AG09319 (cell line): ENCODE measurements at places on chromosomes 3 and 15.

GRCh38 chr15:49847423-49848281, 226.8 kb downstream of the DTWD1 start:
- no peak for DNase-seq

DNA sequence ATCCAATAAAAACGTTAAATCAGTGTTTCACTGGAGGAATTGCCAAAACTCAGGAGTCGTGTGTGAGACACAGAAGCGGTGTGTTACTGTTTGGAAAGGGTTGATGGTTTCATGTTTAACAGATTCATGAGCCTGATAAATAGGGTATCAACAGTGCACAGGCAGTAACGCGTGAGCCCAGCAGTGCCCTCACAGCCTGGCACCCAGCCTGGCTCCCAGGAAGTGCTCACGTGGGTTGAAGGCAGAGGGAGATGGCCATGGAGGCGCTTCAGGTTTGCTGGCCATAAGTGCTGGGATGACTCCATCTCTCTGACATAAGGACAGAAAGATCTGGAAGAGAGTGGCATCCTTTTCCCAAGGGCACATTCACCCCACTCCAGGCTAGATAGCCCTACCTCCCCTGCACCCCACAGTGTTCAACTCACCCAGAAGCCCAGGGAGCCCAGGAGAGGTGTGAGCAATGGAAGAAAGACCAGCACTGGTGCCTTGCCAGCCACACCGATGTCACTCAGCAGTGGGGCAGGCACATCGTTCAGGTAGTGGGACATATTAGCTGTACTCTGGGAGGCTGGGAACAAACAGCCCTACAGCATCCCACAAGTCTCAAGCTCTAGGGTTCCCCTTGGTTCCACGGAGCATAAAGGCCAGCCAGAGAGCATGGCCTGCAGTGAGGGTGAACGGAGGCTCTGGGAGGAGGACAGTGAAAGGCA, 164.3 kb downstream of the LRRK1 start:
- no peak for DNase-seq

- no peak for DNase-seq
These were observed 100.9 kb upstream of the CDIN1 start for GRCh38 chr15:36478561-36478960.

DNA sequence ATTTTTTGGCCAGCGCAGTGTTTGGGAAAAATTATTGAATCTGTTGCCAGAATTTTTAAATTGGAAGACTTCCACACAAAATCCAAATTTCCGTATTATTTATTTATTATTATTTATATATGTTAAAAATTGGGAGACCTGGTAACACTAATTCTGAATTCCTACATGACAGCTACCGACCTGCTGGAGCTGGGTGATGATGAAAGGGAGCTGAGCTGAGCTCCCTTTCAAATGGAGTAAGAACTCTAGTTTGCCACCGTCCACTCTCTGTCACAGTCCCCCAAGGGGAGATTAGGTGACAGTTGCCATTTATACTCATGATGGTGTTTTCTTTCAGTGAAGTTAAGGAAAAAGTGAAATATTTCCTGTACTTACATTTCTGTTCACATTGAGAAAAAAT, 1.4 kb downstream of the CRTC3 start:
- no peak for DNase-seq

- DNase-seq, result no peak
These were observed 640.8 kb upstream of the TBL1XR1 start for GRCh38 chr3:177837951-177838655.

DNA sequence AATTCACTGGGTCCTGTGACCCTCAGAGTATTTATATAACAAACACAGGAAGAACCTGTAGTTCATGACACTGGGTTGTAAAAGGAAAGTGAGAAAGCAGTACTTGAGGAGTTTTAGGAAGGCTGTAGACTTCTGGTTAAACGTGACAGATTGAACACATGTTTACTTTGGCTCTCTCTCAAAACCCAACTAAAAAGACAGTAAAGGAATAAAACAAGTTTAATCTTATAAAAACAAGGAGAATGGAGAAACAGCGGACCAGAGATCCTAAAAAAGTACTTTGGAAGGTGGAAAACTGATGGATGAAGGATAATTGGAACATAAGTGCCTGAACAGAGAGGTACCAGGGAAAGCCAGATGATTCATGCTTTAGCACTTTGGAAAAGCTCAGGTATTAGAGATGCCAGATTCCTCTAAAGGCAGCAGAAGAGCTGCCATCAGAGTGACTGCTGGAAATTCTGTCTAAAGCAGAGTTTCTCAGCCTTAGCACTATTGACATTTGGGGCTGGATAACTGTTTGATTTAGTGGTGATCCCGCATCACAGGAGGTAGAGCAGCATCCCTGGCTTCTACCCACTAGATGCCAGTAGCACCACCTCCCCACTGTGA, 182.9 kb upstream of the RORA start:
- no peak for DNase-seq

DNA sequence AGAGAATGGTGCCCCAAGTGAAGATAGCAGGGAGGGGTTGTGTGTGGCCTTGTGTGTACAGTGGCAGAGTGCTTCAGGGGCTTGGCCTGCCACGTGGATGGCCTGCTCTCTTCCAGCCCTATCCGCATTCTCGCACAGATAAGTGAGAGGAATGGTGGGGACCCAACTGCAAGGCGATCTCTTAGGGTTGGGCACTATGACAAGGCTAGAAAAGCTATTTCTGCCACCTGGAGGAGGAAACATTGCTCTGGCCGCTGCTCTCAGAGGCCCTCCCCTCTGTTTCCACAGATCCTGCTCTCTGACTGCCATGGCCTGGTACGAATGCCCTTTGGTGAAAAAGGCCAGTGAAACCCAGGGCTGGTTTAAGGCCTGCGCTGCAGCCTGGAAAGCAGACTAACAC, 20.6 kb downstream of the EEFSEC start:
- no peak for DNase-seq

- DNase-seq, result no peak
These were observed 90.0 kb upstream of the ADPGK start for GRCh38 chr15:72873379-72874233.

- DNase-seq, result peak; percentile 63
These were observed 138.8 kb upstream of the PLXND1 start for GRCh38 chr3:129745253-129745652.

DNA sequence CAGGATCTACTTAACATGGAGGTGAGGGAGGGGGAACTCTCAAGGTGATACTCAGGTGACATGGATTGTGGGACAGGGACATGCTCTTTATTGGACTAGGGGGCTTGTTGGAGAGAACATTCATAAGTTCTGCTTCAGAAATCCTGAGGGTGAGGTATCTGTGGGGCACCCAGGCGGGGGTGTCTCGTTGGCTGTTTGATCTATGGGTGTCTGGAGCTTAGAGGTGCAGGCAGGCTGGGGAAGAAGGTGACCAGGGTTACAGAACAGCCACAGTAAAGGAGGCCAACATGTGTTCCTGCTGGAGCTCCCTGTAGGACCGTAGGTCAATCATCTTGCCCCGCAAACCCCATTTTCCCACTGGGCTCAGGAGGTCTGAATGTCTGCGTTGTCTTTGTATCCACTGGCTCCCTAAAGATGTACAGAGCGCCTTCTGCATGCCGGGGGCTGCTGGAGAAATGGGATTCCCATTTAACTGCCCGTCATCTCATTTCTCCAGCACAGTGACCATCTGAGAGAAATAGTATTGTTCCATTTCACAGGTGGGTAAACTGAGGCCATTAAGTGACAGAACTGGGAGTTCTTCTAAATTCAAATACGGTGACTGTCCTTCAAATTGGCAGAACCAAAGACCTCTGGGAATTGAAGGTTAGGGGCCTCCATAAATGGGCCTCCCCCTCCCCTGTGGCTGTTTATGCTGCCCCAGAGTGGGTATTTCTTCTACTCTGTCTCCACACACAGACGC, 40.3 kb upstream of the TSEN2 start:
- DNase-seq, result no peak

DNA sequence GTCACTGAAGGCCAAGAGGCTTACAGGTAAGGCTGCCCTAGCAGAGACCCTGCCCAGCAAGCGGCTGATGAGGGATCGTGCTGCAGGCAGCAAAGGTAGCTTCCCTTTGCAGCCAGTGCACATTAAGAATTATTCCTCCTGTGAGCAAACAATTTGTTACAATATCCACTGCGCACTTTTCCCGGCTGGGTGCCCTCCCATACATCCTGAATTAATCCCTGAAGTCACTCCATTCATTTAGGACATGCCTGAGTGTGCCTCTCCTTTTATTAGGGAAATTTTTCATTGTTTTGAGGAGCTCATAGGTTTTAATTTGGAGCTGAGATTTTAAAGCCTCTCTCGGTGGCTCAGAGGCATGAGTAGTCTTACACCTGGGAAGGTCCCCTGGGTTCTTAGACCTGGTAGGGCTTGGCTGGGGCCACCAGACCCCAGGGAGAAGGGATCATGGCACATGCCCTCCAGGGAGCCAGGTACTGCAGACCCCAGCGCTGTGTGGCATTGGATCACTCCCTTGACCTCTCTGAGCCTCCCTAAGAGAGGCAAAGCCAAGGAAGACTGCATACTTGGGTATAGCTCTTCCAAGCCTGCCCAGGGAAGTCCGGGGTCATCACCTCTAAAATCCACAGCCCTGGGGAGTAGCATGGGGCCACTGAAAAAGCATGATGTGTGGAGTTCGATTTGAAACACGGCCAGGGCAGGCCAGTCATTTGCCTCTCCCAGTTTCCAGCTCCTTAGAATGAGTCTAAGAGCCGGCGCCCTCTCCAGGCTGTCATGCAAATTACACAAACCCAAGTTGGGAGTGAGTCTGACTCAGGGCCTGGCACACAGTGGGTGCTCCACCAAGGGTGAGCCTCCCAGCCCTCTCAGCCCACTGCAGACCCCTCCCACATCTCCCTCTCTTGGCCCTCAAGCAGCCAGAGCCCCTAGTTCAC, 151.9 kb upstream of the LINGO1 start:
- no peak for DNase-seq

DNA sequence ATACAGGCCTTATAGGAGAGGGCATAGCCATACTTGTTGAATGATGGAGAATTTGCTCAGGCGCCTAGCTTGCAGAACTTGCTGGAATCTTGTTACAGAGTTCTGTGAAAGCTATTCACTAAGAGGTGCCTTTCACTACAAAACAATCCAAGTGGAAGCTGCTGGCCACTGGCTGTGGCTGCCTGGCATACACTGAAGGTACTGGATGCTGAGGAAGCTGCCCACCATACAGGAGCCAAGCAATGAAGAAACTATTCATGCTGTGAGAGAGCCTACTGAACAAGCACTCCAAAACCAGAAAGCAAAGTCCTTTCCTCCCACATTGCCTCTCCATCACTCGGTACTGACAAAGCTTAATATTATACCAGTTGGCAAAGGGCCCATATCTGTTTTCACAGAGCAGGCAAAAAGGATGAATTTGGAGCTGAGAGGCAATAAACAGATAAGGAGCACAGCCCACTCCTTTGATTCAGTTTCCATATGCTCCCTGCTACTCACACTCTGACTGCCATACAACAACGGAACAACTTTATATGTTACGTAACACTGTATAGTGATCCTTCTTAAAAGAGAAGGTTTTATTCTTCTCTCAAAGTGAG, 192.6 kb upstream of the ALCAM start:
- DNase-seq, result no peak

GRCh38 chr3:32177702-32178198, 60.7 kb upstream of the CMTM8 start:
- peak; percentile 1 for DNase-seq

- DNase-seq, result peak; percentile 99
These were observed at the start of gene CCNL1 for GRCh38 chr3:157159762-157160657. TSS of gene CCNL1 (minus strand) at chr3:157160147. CDS start at chr3:157160094, 53 bp downstream.

- no peak for DNase-seq
These were observed 442.6 kb upstream of the THRB start for GRCh38 chr3:24937228-24937627.

GRCh38 chr3:182238126-182238525, 526.4 kb downstream of the SOX2 start:
- DNase-seq, result no peak

DNA sequence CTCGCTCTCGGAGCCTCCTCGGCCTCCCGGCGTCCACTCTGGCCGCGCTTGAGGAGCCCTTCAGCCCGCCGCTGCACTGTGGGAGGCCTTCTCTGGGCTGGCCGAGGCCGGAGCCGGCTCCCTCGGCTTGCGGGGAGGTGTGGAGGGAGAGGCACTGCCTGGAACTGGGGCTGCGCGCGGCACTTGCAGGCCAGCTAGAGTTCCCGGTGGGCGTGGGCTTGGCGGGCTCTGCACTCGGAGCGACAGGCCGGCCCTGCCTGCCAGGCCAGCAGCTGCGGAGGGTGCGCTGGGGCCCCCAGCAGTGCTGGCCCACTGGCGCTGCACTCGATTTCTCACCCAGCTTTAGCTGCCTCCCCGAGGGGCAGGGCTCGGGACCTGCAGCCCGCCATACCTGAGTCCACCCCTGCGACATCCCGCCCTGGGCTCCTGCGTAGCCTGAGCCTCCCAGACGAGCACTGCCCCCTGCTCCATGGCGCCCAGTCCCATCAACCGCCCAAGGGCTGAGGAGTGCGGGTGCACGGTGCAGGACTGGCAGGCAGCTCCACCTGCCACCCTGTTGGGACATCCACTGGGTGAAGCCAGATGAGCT, 765.0 kb downstream of the IGSF11 start:
- no peak for DNase-seq

DNA sequence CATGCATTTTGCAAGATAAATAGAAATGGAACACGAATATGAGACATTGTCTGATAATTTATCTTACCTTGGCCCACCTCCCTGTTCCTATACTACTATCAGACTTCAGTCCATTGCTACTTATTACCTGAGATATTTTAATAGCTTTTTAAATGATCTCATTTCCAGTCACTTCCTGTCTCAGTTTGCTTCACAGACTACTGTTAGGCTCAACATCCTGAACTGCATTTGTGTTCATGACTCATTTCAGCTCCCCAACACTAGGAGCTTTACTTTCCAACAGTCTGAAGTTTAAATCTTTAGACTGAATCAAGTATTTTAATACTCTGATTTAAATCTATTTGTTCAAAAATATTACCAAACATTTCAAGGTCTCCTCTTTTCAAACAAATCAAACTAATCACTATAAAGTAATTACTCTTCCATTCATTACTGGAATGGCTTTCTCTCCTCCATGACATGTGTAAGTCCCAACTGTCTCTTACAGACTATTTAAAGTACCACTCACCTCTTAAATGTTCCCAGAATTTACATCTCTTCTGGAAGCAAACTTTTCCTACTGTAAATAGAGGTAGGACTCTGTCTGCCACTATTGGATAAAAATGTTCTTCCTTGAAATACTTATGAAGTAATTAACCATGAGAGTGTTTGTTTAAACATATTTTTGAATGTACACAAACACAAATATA, 1277.6 kb downstream of the ZPLD1 start:
- no peak for DNase-seq

GRCh38 chr3:52827866-52828376, 2.6 kb downstream of the ITIH4 start:
- DNase-seq, result no peak

DNA sequence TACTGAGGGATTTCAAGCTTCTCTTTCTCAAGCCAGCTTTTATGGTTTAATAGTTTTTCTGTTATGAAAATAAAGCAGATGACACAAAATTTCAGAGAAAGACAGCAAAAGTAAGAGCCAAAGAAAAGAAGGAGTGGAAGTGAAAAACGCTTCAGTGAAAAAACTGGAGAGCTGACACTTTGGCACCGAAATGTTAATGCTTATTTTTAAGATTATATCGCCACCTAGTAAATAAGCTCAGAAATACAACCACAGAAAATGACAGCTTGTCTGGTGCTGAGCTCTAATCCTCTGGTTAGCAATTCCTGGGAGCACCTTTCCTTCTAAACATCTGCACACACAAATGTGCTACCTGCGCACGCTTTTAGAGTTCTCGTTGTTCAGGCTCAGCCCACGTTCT, 101.6 kb downstream of the ZPLD1 start:
- DNase-seq, result peak; percentile 2
